ENCODE measurements at places on chromosomes 3 and 15.
A peak's percentile ranks its signal among the peaks of the same experiment; 100 is the strongest.

DNA sequence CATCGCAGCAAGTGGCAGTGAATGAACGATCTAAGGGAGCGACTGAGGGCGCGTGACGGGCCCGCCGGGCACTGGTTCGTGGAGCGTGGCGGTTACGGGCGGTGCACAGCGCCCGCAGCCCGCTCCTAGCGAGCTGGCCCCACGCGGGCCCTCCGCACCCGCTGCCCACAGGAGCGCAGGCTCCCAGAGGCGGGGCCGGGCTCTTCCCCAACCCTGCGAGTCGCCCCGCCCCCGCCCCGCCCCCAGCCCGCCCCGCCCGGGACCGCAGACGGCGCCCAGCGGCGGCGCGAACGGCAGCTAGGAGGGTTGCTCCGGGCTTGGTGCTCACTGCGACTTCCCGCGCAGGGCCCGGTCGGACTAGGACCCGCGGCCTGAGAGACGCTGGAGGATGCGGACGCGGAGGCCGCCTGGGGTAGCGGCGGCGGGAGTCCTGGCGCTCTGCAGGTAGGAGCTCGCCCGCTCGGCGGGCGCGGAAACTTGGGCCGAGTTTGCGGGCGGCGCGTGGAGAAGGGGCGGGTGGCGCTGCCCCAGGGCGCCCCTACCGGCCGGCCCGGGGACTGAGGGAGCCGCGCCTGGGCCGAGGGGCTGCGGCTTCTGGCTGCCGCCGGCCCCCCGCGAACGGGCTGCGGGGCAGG lies at the start of gene C15orf39:
Gene C15orf39 (plus strand): TSS at position 267 of the 635 bp plus-strand sequence. CDS start 4,167 bp downstream, outside the sequence.
- DNase-seq, result peak; percentile 74

DNA sequence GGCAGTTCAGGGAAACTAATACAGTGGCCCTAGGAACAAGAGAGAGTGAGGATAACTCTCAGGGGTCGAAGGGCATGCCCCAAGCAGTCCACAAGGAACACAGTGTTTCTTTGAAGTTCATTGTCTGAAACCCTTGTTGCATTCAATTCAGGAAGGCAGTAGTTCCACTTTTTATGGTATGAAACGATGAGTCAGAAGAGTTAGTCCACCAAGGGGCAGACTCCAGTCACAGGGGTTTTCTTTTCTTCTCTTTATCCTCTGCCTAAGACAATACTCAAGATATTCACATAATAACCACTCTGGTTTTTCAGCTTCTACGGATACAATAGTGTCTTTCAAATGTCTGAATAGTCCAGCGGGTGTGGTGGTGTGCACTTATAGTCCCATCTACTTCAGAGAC lies 23.7 kb upstream of the TICRR start:
- no peak for DNase-seq

- no peak for DNase-seq
Measured at GRCh38 chr3:196108075-196108743, 26.3 kb upstream of the TFRC start.

DNA sequence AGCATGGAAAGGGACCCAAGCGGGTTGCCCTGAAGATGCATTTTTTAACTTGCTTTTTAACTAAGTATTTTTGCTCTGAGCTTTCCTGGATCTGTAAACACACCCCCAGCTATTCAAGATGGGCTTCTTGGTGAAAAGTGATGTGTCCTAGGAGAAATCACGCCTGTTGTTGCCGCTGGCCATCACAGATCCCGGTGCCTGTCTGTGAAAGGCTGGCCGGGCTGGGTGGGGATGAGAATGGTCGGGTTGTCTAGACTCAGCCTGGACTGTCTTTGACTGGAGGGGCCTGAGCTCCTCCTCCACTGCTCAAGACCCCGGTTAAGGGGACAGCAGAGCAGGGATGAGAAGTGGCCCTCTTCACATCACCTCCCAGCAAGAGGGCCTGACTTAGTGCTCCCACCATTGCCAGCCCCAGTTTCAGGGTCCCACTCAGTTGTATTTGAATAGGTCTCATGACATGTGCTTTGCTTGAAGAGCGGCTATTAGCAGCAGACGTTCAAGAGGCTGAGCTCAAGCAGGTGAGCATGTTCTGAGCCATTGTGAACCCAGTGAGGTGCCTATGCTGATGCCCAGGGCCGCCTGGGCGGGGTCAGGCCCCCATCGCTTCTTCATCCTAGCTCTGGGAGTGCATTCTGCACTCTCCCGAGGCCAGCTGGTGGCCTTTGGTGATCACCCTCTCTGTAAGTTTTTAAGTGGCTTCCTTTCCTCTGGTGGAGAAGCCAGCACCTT lies 79.9 kb downstream of the IGF1R start:
- no peak for DNase-seq

GRCh38 chr15:68567345-68567744 lies 11.4 kb upstream of the CORO2B start:
- DNase-seq, result no peak

GRCh38 chr3:25818335-25818734 lies 28.4 kb downstream of the OXSM start:
- DNase-seq, result no peak

DNA sequence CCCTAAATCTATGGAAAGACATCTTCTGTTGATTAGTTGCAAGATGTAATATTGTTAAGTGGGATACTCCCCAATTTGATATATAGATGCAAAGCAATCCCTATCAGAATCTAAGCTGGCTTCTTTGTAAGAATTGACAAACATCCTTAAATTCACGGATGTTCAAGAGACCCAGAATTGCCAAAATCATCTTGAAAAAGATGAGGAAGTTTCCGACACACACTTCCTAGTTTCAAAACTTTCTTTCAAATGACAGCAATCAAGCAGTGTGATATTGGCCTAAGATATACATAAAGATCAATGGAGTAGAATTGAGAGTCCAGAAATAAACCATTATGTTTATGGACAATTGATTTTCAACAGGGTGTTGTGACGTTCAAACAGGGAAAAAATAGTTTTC lies 383.6 kb downstream of the LPP start:
- no peak for DNase-seq

GRCh38 chr15:58124585-58124984 lies 13.6 kb upstream of the AQP9 start:
- DNase-seq, result no peak

DNA sequence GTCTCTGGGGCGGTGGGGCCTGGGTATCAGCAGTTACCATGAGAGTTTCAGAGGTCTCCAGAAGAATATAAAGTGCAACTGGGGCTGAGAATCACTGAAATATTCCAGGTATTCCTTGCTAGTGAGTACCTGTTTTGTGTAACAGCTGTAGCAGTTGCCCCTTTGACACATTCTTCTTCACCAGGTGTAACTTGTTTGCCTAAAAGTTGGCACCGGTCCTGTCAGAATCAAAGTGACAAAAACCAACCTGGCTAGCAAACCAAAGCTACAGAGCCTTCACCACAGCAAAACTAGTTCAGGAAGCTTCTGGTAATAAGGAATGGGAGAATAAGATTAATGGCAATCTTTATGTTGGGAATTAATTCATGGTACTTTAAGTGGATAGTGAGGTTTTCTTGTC lies 296.0 kb downstream of the NAALADL2 start:
- no peak for DNase-seq

DNA sequence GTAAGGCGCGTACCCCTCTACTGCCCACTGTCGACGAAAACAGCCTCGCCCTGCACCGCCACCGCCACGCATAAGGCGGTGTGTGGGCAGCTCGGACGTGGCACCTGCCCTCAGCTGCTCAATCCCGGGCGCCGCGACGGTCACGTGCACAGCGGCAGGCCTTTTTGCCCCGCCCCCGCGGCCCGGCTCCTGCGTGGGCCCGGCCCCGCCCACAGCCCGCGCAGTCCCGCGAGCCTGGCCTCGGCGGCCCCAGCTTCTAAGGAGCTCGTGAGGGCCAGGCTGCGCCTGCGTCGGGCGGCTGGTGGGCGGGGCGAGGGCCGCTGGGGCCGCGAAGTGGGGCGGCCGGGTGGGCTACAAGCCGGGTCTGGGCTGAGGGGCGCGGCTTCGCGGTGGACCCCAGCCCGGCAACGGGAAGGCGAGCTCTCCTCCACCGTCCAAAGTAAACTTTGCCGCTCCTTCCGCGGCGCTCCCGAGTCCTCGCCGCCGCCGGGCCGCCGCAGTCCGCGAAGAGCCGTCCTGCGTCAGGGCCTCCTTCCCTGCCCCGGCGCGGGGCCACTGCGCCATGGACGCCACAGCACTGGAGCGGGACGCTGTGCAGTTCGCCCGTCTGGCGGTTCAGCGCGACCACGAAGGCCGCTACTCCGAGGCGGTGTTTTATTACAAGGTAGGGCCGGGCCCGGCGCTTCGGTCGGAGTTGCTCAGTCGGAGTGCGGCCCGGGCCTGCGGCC lies at the start of gene CAPN7:
Gene CAPN7 (plus strand): TSS at position 313 of the 728 bp plus-strand sequence. CDS start 250 bp downstream, at position 563.
- DNase-seq, result no peak

GRCh38 chr15:94122516-94122915 lies 108.8 kb upstream of the MCTP2 start:
- DNase-seq, result no peak

DNA sequence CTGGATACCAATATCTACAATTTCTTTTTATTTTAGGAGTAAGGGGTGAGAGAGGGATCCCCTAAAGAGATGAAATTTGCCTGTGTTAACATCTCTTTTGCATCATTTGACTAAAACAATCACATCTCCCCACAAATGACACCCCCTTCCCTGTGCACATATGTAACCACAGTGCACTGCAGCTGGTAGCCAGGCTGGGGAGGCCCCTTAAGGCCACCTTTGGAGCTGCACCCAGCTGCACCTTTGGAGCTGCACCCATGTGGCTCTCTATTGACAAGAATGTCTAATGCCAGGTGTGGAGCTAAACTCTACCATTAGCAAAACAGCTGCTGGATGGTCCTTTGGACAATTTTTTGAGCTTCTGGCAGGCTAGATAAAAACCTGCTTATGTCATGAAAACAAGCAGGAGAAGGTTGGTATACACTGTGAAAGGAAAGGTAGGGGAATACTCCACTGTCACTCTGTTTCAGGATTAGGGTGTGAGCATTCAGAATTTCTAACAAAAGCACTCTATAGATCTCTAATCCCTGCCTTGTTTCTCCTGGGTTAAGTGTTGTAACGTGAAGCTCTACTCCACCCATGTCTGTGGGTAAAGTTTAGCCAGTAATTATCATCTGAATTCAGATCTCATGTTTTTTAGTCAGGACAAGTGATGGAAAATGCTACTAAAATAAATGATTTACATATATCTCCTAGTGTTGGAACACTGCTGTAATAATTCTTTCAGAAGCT lies 52.1 kb downstream of the TFG start:
- no peak for DNase-seq

DNA sequence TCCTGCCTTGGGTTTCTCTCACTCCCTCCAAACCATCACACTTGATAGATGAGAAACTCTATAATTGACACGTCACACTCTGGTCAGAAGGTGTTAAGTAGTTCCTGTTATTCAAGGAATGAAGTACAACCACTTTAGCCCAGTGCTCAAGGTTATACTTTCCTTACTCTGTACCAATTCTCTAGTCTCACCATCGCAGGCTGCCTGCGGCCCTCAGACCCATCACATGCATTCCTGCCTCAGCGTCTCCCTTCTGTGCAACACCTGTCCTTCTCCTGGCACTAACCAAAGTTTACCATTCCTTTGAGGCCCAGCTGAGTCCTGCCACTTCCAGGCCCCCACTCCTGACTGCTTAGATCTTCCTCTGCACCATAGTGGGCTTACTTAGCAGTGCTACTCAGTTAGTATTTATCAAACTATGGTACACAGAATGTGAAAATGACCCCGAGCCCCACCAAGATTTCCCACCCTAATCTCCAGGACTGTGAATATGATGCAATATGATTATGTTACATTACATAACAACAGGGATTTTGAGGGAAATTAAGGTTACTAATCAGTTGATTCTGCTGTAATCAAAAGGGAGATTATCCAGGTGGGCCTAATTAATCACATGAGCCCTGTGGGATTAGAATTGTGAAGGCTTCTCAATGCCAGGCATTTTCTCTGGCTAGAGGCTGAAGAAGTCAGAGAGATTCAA lies 36.2 kb downstream of the SPINK8 start:
- no peak for DNase-seq

DNA sequence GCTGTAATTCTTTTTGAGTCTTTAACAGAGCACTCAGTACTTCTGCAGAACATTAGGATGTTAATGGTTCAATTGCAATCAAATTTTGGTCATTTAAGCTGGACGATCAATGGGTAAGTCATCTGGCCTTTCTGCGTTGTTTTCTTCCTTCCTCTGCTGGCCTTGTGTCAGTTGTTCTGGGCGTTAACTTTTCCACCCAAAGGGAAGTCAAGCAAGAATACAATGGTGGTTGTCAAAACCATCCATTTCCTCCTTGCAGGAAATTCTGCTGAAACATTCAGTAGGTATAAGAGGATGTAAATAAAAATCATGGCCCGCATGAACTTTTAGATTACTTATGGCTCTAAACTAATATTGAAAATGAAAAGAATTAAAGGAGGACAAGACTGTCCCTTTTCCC lies 584.0 kb downstream of the GRM7 start:
- DNase-seq, result no peak
